DND-41 (cell line): ENCODE measurements at places on chromosomes 2 and 18.

DNA sequence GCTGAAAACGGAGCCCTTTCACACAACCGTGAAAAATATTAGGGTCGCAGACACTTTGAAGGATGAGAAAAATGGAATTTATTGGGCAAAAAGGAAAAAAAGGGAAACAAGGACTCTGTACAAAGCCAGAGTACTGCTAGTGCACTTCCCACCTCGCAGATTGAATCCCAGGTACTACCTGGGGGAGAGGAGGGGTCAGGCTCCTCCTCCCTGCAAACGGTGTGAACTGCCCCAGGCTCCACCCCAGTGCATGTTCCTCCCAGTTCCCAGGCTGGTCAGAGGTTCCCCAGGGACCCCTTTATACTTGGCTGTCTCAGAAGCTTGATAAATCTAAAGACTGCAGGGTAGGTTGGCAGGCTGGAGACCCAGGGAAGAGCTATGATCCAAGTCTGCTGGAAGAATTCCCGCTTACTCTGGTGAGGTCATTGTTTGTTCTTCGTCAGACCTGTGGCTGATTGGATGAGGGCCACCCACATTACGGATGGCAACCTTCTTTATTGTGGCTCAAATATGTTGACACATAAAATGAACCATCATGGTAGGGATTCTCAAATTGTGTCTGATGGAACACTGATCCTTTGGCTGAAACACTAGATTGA lies 290.4 kb upstream of the POU3F3 start:
- DNase-seq = no peak
- no peaks in the 10 kb centered on the region for H3K27me3 ChIP-seq
- H3K27ac ChIP-seq = no peak overlapping the region
- H3K4me1 ChIP-seq = no peaks in the 10 kb centered on the region
- no peak overlapping the region for H3K4me3 ChIP-seq

- no peaks in the 10 kb centered on the region for H3K36me3 ChIP-seq
- no peak for DNase-seq
- H3K4me1 ChIP-seq = no peaks in the 10 kb centered on the region
- peaks cover 6% of the 10 kb centered on the region for H3K27me3 ChIP-seq
- H3K27ac ChIP-seq = no peak overlapping the region
- H3K4me3 ChIP-seq = no peak overlapping the region
Observed at GRCh38 chr2:74939919-74940812, 18.3 kb upstream of the POLE4 start.

DNA sequence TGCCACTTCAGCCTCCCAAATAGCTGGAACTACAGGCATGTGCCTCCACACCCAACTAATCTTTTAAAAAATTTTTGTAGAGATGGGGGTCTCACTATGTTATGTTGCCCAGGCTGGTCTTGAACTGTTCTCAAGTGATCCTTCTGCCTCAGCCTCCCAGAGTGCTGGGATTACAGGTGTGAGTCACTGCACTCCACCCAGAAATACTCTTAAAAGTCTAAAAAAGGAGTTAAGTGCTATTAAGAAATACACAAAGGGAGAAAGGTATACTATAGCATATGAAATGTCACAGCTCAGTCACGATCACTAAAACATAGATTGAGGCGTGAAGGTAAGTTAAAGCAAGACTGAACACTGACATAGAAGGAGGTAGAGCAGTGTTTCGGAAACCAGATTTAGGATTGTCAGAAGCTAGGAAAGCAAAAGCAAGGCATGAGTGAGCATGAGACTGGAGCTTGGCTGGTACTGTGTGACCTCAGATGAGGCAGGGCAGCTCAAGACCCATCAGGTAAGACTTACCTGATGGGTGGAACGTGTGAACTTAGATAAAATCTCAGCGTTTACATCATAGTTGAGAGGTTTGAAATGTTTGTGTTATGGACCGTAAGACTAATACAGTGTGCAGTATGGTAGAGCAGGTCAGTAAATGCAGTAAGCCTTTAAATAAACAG lies 9.2 kb downstream of the CCNYL1 start:
- no peak for DNase-seq
- no peaks in the 10 kb centered on the region for H3K4me1 ChIP-seq
- H3K27me3 ChIP-seq = no peaks in the 10 kb centered on the region
- no peak overlapping the region for H3K27ac ChIP-seq

DNA sequence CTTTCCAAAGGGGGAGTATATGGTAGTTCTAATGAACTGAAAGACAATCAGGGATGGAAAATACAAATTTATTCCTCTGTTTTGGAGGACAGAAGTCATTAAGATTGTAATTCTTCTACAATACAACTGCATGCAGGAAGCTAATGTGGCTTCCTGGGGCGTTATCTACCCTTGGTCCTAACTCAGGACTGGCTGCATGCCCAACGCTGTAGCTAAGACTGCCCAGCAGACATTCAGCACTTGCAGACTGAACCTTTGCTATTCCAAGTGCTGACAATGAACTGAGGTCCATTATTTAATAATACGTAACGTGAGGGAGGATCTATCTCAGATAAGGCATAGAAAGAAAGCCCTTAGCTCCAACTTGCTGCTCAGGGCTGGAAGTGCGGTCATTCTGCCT lies 53.2 kb downstream of the ZAP70 start:
- no peak for DNase-seq
- H3K4me3 ChIP-seq = no peak overlapping the region

- no peak overlapping the region for H3K4me3 ChIP-seq
- H3K27me3 ChIP-seq = no peaks in the 10 kb centered on the region
- DNase-seq = peak; percentile 19
- H3K4me1 ChIP-seq = no peaks in the 10 kb centered on the region
Observed at GRCh38 chr2:69375494-69376353, 11.3 kb downstream of the GFPT1 start.

GRCh38 chr2:186518945-186519344 lies 32.9 kb downstream of the ZC3H15 start:
- H3K4me3 ChIP-seq = no peak overlapping the region
- peaks cover 35% of the 10 kb centered on the region for H3K36me3 ChIP-seq
- H3K4me1 ChIP-seq = no peaks in the 10 kb centered on the region
- no peaks in the 10 kb centered on the region for H3K27me3 ChIP-seq
- no peak overlapping the region for H3K27ac ChIP-seq
- DNase-seq = no peak

- H3K4me1 ChIP-seq = no peaks in the 10 kb centered on the region
- H3K27me3 ChIP-seq = peaks cover 10% of the 10 kb centered on the region
- DNase-seq = no peak
Observed at GRCh38 chr2:73131807-73132206, 19.1 kb upstream of the RAB11FIP5 start.
